ENCODE measurements at places on chromosomes 5 and 9.

DNA sequence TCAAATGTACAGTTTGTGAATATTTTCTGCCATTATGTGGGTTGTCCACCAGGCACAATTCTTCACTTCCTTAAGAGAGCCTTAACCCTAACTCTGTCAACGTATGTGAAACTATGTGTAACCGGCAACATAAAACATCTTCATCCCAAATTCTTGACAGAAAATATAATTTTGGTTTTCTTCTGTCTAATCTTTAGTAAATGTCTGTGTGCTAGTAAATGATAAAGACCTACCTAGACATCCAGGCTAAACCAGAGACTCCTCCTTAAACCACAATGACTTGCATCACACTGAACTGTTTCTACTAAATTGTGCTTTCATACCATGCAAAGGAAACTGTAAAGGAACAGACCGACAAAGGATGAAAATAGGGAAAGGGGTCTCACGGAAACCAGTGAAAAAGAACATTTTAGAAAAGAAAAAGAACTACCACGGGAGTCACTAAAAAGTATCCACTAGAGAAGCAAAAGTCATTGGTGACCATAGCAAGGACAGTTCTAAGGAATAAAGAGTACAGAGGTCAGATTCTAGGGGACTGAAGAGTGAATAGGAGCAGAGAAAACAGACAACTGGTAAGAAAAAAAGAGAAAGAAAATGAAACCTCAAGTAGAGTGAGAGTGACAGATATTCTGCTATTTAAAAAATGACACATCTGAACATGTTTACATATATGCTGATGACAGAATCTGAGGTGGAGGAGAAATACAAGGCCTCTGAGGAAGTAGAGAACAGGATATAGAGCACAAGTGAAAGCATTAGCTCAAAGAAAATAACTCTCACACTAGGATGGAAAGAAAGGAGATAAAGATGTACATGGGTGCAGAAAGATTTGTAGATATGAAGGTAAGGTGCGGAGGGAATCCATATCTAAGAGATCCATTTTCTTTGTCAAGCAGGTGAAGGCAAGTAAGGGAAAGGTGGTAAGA lies 49.4 kb downstream of the FNIP1 start:
- DNase-seq: no peak

DNA sequence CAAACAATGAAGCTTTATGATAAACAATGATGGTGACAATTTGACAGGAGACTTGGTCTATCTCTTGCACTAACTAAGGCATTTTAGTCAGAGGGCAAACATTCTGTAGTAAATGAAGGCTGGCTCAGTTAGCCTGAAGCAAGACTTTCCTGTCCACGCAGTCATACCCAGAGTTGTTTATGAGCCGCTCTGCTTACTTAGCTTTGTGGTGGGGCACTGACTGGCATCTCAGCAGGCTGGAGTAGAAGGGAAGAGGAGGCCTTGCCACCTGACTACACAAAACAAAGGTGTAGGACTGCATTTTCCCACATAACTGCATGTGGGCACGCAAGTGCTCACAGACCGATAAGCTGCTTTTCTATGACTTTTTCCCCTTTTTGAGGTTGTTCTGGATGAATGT lies 133.7 kb upstream of the EPB41L4A start:
- DNase-seq: no peak

- DNase-seq: no peak
Observed at GRCh38 chr9:17065062-17065461, 69.8 kb upstream of the CNTLN start.

- no peak for DNase-seq
Observed at GRCh38 chr5:139110526-139111168, 87.5 kb downstream of the SIL1 start.

GRCh38 chr5:32559411-32559810 lies 25.9 kb upstream of the SUB1 start:
- DNase-seq: no peak

GRCh38 chr9:88748566-88749261 lies 213.7 kb downstream of the NXNL2 start:
- DNase-seq: no peak

DNA sequence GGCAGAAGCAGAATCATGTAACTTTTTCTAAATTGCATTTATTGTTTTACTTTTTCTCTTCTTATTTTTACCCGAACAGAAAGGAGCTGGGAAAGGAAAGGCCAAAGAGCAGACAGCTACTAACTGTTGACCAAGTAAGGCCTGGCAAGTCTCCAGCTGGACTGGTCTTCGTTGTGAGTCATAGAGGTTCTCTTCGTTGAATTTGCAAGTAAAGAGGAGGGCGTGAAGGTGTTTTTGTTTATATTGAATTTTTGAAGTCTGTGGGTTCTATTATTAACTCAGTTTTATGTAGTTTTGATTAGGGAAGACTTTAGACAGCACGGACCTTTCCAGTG lies 416.5 kb upstream of the CCNH start:
- no peak for DNase-seq

- no peak for DNase-seq
Observed at GRCh38 chr5:68255305-68256120, 40.0 kb downstream of the PIK3R1 start.

DNA sequence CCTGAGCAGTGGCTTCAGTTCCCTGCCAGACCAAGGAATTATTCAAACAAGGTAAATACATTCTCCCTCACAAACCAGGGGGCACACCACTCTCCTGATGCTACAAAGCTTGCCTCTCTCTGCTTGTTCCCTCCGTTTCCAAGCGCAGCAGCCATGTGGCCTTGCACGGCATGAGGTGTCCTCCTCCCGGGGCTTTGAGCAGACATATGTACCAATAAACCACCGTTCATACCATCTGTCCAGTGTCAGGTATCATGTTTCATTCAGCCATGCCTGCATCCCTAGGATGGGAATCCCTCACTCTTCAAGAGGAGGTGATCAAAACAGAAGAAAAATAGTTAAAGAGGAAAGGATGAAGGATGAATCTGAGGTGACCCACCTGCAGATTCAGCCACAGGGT lies 282.7 kb downstream of the ENC1 start:
- peak; percentile 81 for DNase-seq

DNA sequence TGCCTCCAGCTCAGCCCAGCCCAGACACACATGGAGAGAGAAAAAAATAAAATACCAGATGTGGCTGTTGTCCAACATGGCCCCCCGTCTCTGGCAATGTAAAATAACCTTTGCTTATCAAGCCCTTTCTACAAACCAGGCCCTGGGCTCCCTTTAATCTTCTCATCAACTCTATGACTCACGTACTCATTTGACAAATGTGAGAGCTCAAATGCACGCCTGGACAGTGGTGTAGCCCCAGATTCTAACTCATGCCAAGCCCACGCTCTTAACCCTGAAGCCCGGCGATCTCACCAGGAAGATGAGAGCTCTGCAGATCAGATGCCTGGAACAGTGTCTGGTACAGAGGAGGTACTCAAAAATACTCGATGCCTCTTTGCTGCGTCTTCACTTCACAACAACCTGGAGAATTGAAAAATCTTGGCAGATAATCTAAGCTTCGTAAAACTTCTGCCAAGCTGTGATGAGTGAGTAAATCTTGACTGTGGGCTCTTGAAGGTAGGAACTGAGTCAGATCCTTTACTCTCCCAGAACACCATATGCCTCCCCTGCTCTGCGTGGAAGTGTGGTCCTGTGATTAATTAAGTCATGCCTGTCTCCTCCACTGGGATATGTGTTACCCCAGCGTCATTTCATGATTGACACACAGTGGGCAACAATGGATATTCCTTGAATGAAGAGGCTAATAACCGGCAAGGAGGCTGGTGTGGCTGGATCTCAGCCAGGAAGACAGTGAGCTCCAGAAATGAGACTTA lies 102.0 kb upstream of the FSTL4 start:
- DNase-seq: no peak

DNA sequence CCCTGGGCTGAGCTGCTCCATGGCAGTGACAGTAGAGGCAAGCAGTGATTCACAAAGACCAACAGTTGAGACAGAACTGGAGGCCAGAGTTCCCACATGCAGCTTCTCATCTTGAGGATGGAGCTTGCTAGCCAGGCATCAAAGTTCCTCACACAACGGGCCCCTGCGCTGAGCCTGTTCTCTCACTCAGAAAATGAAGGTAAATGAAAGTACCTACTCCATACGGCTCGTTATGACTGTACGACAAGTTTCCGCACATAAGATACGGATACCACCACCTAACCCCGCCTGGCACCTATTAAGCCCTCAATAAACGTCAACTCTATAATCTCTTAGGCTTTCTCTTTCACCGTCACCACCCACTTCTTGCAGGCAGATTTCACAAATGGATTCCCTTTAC lies 12.9 kb downstream of the NOL6 start:
- no peak for DNase-seq

- DNase-seq: no peak
Observed at GRCh38 chr9:129317179-129318011, 139.3 kb upstream of the IER5L start.

DNA sequence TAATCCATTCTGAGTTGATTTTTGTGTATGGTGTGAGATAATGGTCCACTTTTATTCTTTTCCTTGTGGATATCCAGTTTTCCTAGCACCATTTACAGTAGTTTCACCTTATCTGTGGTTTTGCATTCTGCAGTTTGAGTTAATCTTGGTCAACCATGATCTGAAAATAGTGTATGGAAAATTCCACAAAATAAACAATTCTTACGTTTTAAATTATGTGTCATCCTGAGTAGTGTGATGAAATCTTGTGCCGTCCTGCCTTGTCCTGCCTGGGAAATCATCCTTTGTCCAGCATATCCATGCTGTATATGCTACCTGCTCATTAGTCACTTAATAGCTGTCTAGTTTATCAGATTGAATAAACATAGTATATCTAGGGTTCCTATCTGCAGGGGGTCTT lies 42.1 kb downstream of the CDC42SE2 start:
- DNase-seq: no peak

DNA sequence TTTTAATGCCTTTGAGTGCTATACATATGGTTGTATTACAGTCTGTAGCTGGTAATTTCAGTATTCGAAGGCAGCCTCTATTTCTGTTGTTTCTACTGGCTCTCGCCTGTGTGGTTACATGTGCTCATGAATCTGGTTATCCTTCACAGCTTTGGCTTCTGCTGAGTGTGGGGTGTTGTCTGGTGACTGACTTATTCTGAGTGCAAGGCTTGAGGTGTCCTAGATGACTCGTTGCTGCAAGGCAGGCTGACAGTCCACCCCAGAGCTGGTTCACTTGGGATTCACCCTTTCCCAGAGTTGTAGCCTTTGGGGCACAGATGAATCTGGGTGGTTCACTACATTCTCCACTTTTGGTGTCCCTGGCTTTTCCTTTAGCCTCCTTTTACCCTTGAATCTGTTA lies 41.4 kb downstream of the PDE8B start:
- DNase-seq: no peak

- DNase-seq: no peak
Observed at GRCh38 chr9:34996905-34997279, 7.3 kb downstream of the DNAJB5 start.

- no peak for DNase-seq
Observed at GRCh38 chr5:74319076-74319475, 321.5 kb downstream of the ENC1 start.

All from NCI-H524 treated with DMSO at 0.1 percent for 48 hours (cell line).